GDM1 (cell line): ENCODE measurements at places on chromosomes 12 and 14.

GRCh38 chr14:81942071-81942470 is 408.4 kb upstream of the SEL1L start:
- no peak for DNase-seq

DNA sequence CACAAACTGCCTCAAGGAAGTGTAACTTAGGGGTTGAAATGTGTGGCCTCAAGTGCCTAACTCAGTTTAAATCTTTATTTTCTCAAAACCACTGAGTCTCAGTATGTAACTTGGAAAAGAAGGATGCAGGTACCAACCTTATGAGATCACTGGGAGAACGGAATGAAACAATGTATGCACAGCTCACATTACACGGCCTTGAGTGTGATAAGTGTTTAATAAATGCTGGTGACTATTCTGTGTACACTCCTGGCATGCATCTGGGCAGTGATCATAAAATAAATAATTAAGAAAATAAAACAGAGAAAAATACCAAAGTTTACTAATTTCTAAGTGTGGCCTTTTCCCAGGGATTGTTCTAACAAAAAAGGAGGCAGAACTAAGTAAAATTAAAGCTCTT is 974.5 kb upstream of the FLRT2 start:
- DNase-seq: no peak

GRCh38 chr12:99985129-99985570 is 414 bp upstream of the ANKS1B start:
- no peak for DNase-seq

DNA sequence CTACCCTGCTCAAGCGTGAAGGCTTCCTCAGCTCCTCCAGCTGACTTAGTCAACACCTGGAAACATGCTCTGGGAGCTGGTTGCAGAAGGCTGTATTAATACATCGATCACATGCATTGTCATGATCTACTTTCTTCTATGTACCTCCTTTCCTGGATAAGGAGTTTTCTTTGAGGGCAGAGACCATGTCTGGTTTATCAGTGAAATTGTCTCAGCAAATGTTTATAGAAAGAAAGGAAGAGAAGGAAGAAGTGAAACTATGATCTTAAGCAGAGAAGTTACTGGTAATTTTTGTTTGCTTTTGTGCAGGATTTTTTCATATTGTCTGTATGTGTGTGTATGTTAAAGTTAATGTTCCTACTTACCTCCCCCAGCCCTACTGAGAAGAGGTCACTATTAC is 4.5 kb downstream of the DYRK4 start:
- no peak for DNase-seq

GRCh38 chr14:56659964-56660551 is 80.5 kb downstream of the TMEM260 start:
- DNase-seq: no peak
